ENCODE measurements at places on chromosomes 11 and 22.

DNA sequence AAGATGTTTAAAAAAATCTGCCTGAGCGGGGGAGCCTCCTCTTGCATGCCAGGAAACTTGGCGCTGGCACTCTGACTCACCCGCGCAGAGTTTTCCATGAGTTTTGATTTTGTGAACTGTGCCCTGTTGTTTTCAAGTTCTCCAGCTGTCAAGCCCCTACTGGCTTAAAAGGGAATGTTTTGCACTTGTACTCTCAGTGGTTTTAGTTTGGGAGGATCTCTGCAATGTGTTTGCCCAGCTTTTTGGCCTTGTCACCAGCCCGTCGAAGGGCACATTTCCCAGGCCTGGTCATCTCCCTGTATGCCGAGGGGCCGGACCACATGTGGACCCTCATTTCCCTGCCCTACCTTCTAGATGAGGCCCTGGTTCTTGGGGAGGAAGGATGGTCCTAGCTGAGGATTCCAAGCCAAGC lies 12.2 kb downstream of the MRGPRF start:
- no peak for DNase-seq

- DNase-seq = no peak
These were observed 587.2 kb downstream of the BRD1 start for GRCh38 chr22:49240472-49240871.

GRCh38 chr11:132125988-132126871 lies 755.8 kb downstream of the NTM start:
- DNase-seq = peak; percentile 29

DNA sequence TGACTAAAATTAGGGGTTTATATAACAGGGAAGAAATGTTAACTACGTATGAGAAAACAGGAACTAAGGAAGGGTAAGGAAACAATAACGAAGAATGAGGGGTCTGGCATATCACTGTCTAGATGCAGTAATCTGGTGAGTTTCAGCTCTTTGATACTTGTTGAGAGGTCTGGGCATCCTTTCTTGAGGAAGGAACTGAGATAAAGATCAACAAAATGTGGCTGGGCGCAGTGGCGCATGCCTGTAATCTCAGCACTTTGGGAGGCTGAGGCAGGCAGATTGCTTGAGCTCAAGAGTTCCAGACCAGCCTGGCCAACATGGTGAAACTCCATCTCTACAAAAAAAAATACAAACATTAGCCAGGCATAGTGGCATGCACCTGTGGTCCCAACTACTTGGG lies 2.7 kb downstream of the DCDC1 start:
- DNase-seq = peak; percentile 31

DNA sequence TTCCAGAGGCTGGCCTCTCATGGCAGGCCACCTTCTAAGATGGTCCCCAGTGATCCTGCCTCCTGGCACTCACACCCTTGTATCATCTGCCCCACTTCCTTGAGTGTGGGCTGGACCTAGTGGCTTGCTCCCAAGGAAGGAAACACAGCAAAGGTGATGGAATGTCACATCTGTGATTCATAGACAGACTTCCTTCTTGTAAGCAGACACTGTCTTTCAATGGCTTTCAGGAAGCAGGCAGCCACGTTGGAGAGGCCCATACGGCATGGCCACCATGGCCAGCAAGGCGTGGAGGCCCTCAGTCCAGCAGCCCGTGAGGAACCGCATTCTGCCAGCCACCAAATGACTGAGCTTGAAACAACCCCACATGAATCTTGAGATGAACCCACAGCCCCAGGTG lies 11.3 kb downstream of the LMO1 start:
- no peak for DNase-seq

- peak; percentile 94 for DNase-seq
These were observed 11.8 kb downstream of the LTBP3 start for GRCh38 chr11:65546217-65546958.

GRCh38 chr22:19147195-19147780 lies 2.8 kb downstream of the GSC2 start:
- no peak for DNase-seq

- no peak for DNase-seq
These were observed 51.4 kb downstream of the JAM3 start for GRCh38 chr11:134120143-134120850.

GRCh38 chr22:42347281-42347824 lies 76.9 kb upstream of the TCF20 start:
- peak; percentile 88 for DNase-seq

DNA sequence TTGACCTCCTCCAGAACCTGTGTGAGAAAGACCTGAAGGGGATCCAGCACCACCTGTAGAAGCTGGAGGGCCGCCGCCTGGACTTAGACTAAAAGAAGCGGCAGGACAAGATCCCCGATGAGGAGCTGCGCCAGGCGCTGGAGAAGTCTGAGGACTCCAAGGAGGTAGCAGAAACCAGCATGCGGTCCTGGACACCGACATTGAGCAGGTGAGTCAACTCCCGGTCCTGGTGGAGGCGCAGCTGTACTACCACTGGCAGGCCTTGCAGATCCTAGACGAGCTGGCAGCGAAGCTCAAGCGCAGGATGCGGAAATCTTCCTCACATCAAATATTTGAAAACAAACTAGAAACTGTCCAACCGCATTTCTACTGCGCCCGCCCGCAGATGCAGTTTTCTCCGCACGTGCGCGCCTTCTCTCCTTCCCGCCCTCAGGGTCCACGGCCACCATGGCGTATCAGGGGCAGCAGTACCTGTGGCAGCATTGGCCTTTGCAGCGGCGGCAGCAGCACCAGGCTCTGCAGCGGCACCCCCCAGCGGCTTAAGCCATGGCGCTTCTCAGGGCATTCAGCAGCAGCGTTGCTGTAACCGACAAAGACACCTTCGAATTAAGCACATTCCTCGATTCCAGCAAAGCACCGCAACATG lies 10.2 kb downstream of the CLDN25 start:
- no peak for DNase-seq

DNA sequence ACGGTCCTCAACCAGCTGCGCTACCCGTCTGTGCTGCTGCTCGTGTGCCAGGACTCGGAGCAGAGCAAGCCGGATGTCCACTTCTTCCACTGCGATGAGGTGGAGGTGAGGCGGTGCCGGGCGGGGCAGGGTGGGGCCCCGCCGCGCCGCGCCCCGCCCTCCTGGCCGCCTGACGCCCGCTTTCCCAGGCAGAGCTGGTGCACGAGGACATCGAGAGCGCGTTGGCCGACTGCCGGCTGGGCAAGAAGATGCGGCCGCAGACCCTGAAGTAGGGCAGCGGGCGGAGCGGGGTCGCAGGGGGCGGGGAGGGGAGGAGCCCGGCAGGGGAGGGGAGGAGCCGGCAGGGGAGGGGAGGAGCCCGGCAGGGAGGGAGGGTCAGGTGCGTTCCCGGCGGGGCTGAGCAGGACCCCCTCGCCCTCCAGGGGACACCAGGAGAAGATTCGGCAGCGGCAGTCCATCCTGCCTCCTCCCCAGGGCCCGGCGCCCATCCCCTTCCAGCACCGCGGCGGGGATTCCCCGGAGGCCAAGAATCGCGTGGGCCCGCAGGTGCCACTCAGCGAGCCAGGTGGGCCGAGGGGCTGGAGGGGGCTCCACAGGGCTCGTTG lies 14.7 kb downstream of the EPS8L2 start:
- no peak for DNase-seq

GRCh38 chr11:18699848-18700261 lies 1.3 kb downstream of the TMEM86A start:
- DNase-seq = no peak

GRCh38 chr22:20463324-20464095 lies 25.9 kb upstream of the SCARF2 start:
- DNase-seq = peak; percentile 27

DNA sequence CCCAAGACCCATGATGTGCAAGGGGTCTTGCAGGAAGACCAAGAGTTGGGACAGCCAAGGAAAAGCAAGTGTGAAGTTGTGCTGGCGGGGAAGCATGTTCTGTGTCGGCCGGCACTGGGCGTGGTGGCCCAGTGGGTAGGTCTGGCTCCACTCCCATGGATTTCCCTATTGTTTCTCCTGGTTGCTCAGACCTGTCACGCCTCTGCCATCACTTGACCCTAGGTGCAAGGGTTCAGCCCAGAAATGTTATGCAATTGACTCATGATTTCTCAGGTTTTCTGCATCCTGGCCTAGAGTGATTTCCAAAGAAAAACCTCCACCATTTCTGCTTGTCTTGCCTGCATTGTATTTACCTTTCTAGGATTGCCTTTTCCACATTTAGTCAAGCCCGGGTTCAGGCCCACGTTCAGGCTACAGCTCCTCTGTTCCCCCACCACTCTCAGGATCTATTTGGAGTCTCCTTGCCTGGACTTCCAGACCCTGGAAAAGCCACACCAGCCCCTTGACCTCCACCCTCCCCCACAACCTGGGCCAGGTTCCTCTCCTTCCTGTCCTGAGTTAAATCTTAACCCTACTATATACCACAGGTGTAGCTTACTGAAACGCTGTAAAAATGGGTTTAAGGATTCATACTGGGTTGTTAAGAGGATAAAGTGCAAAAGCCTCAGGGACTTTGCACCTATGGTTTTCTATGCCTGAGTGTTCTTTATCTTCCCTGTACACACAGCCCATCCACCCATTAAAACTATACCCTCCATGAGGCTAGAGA lies 17.5 kb upstream of the FOLR1 start:
- no peak for DNase-seq

- peak; percentile 69 for DNase-seq
These were observed 51.6 kb downstream of the DHCR7 start for GRCh38 chr11:71396548-71397123.

- no peak for DNase-seq
These were observed 53.3 kb downstream of the TCF20 start for GRCh38 chr22:42217019-42217751.
